Activated T-helper 1 cell treated with anti-CD3 and anti-CD28 coated beads, Interleukin-2, amount 50 U/mL, for 16 hours (primary cell): ENCODE measurements at places on chromosomes 1 and 21.

DNA sequence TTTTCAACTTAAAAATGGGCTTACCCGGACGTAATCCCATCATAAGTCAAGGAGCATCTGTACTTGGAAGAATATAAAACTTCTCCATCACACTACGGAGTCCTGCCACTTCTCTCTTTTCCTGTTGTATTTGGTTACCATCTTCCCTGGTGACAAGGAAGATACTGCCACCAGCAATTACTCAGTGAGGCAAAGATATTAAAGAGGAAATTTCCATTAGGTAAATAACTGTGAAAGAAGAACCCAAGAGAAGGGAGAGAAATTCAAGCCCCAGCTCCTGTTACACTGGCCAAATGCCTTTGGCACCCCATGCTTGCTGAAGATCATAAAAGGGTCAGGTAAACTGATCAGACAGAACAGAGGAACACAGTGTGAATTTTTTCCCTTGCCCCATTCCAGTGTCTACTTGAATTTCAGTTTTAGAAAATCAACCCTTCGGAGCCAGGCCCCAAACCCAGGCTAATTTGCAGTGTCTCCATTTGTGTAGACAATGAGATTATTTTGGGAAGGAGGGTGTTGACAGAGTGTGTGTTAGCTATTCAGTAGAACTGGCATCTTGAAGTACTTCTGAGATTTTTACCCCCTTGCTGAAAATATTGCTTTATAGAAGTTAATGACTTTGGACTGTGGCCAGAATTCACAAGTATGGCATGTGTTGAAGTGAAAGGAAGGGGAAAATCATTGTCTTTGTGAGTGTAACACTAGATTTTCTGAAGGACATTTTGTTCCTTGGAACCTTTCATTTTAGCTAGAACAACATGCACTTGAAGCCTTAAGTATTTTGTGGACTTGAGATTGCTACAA, 167.1 kb downstream of the DHRS3 start:
- no peak for DNase-seq

DNA sequence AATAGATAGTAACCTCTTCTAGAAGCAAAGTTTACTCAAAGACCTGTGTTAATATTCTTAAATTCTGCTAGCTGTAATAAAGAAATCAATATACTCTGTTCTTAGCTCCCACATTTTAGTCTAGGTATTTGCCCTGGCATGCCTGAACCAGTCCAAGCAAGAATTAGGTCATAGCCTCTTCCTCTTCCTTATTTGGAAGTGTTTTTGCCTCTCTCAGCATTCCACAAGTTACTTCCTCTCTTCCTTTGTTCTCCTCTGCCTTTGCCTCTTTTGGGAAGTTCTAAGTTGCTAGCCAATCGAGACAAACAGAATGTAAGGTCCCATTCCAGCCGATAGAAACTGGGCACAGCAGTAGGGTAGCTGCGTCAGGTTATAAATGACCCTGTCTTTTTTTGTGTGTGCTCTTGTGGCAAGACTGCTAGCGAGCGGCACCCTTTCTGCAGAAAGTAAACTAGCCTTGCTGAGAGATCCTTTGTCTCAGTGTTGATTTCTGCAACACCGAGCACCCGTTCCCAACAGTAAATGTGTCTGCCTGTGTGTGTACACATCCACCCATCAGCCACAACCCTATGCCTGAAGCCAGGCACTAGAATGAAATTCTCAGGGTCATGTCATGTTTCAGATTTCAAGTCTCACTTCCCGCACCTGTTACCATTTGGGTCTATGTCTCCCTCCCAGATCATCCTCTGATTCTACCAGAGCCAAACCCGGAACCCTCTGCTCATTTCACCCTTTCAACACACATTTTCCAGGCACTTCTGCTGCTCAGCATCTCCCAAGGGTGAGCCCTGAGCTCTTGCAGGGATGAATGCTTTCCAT, 37.5 kb downstream of the LRRC3 start:
- no peak for DNase-seq

- DNase-seq = no peak
These were observed 186.5 kb upstream of the GALNT2 start for GRCh38 chr1:229880271-229881170.

GRCh38 chr1:183461350-183461749, 10.9 kb upstream of the SMG7 start:
- DNase-seq = no peak

DNA sequence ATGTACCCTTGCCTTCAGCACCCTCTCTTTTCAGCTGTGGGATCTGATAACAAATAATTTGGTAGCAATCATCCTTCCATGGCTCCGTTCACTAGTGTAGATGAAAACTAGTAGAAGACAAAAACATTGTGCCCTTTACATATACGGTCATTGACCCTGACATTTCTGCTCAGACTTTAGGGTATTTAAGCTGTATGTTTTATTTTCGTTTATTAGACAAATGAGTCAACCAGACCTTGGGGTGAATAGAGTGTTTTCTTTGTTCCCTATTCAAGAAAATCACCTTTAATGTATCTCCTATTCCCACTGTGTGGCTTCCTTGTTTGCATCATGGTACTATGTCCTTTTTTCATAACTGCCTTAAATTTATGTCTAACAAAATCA, 187.3 kb downstream of the VAV3 start:
- DNase-seq = no peak
